ENCODE measurements at places on chromosomes 13 and 19. TPM values are rescaled to one million over a fixed set of nuclear protein-coding genes. Genes with fewer than 3 reads are reported as not detected.
A peak's percentile ranks its signal among the peaks of the same experiment; 100 is the strongest.

The TYROBP gene
- 14.1 TPM for total RNA-seq

The CYP2A6 gene
- not detected for total RNA-seq

The SUPT20H gene
- 36.4 TPM for total RNA-seq

The KLK5 gene
- total RNA-seq: not detected

- peak overlapping the region; percentile 65 for H3K27ac ChIP-seq
- peaks cover 1% of the 10 kb centered on the region for H3K36me3 ChIP-seq
- H3K4me1 ChIP-seq: peaks cover 27% of the 10 kb centered on the region
- H3K27me3 ChIP-seq: no peaks in the 10 kb centered on the region
- peak; percentile 79 for DNase-seq
These were observed 53.7 kb downstream of the RASA3 start for GRCh38 chr13:114078461-114079451.

DNA sequence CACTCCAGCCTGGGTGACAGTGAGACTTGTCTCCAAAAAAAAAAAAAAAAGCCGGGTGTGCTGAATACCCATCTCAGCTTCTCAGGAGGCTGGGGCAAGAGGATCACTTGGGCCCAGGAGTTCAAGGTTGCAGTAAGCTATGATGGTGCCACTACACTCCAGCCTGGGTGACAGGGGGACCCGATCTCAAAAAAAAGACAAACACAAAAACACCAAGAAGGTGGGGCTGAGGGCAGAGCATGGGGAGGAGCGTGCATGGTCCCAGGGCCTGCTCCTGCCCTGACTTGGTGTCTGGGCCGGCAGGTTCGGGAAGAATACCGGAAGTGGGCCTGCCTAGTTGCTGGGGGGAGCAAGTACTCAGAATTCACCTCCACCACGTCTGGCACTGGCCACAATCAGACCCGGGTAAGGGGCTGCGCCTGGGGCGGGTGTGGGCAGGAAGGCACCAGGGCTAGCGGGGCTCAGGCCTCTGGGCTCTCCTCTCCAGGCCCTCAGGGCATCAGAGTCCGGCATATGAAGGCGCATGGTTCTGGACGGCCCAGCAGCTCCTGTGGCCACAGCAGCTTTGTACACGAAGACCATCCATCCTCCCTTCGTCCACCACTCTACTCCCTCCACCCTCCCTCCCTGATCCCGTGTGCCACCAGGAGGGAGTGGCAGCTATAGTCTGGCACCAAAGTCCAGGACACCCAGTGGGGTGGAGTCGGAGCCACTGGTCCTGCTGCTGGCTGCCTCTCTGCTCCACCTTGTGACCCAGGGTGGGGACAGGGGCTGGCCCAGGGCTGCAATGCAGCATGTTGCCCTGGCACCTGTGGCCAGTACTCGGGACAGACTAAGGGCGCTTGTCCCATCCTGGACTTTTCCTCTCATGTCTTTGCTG lies 11.3 kb downstream of the DDX39A start:
- no peak overlapping the region for H3K4me3 ChIP-seq
- H3K27me3 ChIP-seq: no peaks in the 10 kb centered on the region
- peaks cover 80% of the 10 kb centered on the region for H3K36me3 ChIP-seq
- peak; percentile 58 for DNase-seq
- peaks cover 40% of the 10 kb centered on the region for H3K4me1 ChIP-seq
- H3K27ac ChIP-seq: peak overlapping the region; percentile 1

GRCh38 chr19:55670280-55671053 lies 4.6 kb upstream of the EPN1 start:
- peaks cover 52% of the 10 kb centered on the region for H3K4me1 ChIP-seq
- H3K27ac ChIP-seq: no peak overlapping the region
- no peak overlapping the region for H3K4me3 ChIP-seq
- peaks cover 88% of the 10 kb centered on the region for H3K36me3 ChIP-seq
- no peaks in the 10 kb centered on the region for H3K27me3 ChIP-seq

- DNase-seq: no peak
- no peaks in the 10 kb centered on the region for H3K36me3 ChIP-seq
- H3K27me3 ChIP-seq: no peaks in the 10 kb centered on the region
- no peak overlapping the region for H3K4me3 ChIP-seq
- no peaks in the 10 kb centered on the region for H3K4me1 ChIP-seq
These were observed 19.2 kb upstream of the ZC3H13 start for GRCh38 chr13:46071590-46072249.

- H3K4me3 ChIP-seq: no peak overlapping the region
- no peak overlapping the region for H3K27ac ChIP-seq
- no peaks in the 10 kb centered on the region for H3K27me3 ChIP-seq
These were observed 183.5 kb downstream of the DNAJC15 start for GRCh38 chr13:43206838-43207237.

DNA sequence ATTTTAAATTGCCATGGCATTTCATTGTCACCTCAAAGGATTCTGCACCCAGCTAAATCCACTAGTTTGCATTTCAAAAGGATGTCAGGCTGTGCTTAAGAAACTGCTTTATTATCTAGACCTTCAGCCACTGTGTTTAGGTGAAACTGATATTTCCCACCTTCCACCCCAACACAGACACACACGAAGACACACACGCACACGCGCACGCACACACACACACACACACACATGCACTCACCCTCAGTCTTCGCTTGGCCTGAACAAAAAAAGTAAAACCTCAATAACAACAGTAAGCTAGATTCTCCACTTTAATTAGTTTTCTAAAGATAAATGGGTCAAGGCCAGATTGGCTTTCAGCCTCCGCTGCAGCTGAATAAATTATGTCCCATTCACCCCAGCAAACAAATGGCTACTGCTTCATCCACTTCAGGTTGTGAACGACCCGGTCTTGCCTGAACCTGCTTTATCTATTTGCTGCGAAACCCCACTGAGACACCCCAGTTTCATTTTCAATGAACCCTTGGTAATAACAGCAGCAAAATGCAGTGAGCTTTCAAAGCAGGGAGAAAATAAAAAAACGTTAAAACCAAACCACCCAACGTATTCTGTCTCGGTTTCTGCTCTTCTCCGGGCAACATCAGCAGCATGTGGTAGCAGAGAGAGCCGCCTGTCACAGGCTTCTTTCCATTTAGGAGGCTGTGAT lies 166.8 kb downstream of the DCT start:
- H3K27ac ChIP-seq: no peak overlapping the region
- H3K4me1 ChIP-seq: no peaks in the 10 kb centered on the region
- no peak overlapping the region for H3K4me3 ChIP-seq
- DNase-seq: no peak
- no peaks in the 10 kb centered on the region for H3K27me3 ChIP-seq

DNA sequence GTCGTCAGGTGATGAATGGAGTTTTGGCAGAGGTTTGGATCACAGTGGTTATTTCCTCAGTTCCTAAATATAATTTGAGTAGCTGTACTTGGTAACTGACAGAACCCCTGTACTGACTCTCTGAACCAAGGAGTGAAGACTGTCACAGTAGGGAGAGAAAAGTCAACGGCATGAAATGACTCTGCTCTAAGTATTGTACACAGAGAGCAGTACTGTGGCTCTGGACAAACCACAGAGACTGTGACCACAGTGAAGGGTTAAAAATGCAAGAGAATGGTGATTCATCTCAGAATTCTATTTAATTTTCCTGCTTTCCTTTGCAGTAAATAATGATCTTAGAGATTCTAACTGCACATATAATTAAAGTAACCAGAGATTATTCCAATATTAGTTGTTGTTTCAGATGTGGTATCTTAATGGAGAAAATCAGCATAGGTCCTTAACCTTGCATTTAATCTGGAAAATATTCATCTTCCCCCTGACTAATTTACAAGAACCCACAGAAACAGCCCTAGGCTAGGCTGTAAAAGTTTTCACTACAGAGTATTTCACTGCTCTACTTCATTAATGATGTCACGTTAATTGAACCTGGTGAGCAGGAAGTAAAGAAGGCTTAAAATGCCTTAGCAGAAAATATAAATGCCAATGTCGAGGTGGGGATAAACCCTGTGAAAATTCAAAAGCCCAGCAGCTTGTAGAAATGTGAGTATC lies 221.9 kb downstream of the LIG4 start:
- H3K4me1 ChIP-seq: no peaks in the 10 kb centered on the region
- no peak overlapping the region for H3K27ac ChIP-seq
- no peak overlapping the region for H3K4me3 ChIP-seq
- no peak for DNase-seq

DNA sequence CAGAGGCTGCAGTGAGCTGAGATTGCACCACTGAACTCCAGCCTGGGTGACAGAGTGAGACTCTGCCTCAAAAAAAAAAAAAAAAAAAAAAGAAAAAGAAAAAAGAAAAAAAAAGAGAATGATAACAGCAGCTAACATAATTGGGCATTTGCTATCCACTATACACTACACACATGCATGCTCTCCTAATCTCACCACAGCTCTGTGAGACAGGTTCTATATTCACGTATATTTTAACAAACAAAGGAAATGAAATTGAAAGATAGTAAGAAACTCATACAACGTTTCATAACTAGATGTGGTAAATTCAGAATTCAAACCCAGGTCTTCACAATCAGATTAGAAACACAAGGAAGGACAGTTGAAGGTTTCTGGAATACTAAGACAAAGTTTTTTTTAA lies 265.7 kb downstream of the DIAPH3 start:
- H3K4me1 ChIP-seq: no peaks in the 10 kb centered on the region
- DNase-seq: no peak
- H3K27ac ChIP-seq: no peak overlapping the region
- H3K36me3 ChIP-seq: no peaks in the 10 kb centered on the region
- H3K27me3 ChIP-seq: no peaks in the 10 kb centered on the region

DNA sequence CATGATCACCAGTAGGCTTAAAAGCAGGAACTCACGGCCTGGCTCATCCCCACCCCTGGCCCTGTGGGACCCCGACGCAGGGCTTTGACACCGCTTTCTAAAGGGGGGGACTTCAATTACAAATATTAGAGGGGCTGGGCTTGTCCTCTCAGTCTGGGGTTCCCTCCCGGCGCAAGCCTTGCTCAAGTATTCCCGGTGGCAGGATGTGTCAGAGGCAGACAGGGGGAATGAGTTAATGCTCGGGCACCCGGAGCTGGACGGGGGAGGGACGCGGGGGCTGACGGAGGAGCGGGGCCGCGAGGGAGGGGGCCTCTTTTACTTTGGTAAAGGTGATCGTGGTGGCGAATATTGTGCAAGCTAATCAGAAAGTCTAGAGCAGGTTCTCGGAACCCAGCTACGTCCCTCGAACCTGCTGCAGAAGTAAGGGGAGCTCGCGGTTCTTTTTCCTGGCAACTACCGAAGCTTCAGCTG lies 1.1 kb downstream of the FGF14 start:
- H3K4me1 ChIP-seq: peaks cover 19% of the 10 kb centered on the region
- no peaks in the 10 kb centered on the region for H3K36me3 ChIP-seq
- no peak for DNase-seq
- no peaks in the 10 kb centered on the region for H3K27me3 ChIP-seq
- H3K4me3 ChIP-seq: peak overlapping the region; percentile 60

DNA sequence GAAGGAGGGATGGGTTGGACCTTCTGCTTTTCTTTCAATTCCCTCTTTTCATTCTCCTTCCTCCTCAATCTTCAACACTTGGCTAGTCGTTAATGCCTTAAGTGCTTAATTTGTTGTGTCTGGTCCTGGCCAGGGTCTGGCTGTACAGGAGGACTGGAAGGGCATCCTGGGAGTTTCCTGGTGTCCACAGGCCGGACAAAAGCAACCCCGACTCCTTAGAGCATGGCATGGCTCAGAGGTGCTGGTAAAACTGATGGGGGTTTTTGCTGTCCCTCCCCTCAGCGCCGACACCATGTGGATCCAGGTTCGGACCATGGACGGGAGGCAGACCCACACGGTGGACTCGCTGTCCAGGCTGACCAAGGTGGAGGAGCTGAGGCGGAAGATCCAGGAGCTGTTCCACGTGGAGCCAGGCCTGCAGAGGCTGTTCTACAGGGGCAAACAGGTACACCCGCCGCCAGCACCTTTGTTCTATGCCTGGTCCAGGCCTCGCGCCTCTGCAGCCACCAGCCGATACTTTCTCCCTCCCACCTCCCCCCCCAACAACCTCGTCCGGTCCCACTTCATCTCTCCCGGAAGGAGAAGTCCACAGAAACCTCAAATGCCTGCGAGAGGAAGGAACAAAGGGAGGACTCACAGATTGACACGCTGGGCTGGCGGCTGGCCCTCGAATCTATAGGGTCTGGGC lies 1.4 kb downstream of the UHRF1 start:
- peaks cover 43% of the 10 kb centered on the region for H3K4me1 ChIP-seq
- DNase-seq: no peak
- H3K27ac ChIP-seq: peak overlapping the region; percentile 53
- peaks cover 15% of the 10 kb centered on the region for H3K27me3 ChIP-seq
- peak overlapping the region; percentile 82 for H3K4me3 ChIP-seq

GRCh38 chr19:54218259-54218658 lies 4.5 kb downstream of the LILRB3 start:
- H3K27ac ChIP-seq: no peak overlapping the region
- no peaks in the 10 kb centered on the region for H3K27me3 ChIP-seq
- no peaks in the 10 kb centered on the region for H3K36me3 ChIP-seq
- no peaks in the 10 kb centered on the region for H3K4me1 ChIP-seq
- no peak overlapping the region for H3K4me3 ChIP-seq

DNA sequence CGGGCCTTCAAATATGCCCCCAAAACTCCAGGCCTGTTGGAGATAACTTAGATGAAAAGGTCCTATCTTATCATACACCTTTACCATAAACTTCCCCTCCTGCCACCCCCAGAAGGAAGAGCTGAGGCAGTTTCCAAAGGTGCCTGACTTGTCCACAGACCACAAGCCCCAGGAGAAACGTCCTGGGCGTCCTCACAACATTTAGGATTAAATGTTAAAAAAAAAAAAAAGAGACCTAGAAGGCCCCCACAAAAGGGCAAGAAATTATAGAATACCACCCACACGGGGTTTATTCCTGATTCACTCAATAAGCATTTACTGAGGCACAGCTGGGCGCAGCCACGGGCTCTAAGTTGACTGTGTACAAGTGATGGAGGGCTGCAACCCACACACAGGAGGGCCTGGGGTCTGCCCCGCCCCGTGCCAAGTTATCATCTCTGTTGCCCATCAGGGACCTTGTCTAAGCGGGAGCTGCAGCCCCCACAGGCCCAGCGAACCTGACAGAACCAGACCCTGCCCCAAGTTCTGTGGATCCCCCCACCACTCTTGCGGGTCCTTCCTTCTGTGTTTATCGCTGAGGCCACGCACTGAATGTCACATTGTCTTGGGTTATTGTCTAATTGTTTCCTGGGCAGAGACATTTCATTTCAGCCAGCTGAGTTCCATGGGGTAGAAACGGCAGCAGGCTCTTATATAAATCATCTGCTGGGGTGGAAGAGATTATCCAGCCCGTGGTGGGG lies 83.0 kb upstream of the TM9SF2 start:
- peak; percentile 20 for DNase-seq
- peaks cover 6% of the 10 kb centered on the region for H3K4me1 ChIP-seq
- no peak overlapping the region for H3K27ac ChIP-seq
- no peak overlapping the region for H3K4me3 ChIP-seq

- no peaks in the 10 kb centered on the region for H3K36me3 ChIP-seq
- peaks cover 13% of the 10 kb centered on the region for H3K4me1 ChIP-seq
- DNase-seq: no peak
- H3K4me3 ChIP-seq: no peak overlapping the region
- peak overlapping the region; percentile 6 for H3K27ac ChIP-seq
These were observed 36.2 kb downstream of the SPATA13 start for GRCh38 chr13:24196593-24197197.
